ENCODE measurements at places on chromosomes 12 and 14.

DNA sequence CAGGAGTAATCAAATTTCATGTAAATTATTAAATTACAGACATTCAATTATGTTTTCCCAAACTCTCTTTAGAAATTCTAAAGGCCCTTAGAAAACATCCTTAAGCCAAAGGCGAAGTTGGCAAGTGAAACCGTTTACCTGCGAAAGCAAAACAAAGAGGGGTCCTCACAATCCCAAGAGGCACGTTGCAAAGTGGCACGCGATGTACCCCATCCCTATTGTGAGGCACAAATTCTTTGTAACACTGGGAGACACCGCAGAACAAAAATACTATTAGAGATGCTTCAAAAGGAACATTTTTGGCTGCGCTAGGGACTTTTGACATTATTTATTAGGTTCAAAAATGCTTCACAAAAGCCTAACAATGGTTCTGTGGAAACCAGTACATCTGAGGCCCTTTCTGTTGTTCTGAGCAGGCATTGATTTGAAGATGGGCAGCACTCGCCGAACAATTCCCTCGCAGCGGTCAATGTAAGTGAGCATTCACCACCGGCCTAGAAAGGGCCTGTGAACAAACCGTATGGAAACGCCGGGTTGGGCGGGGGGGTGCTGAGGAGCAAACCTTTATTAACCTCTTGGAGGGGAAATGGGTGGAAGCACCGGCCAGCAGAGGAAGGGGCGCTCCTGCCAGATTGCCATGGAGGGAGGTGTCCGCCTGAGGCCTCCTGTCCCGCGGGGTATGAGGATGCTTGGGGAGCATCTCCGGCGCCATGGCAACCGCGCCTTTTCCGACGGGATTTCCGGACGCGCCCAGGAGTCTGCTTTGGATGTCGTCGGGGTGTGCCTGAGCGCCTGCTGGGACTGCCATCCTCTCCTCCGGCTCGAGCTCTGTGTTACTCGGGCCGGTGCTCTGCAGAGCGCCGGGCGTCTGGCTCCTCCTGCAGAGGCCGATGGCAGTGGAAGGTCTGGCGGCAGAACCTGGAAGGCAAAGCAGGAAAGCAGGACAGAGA, 193.9 kb downstream of the C12orf42 start:
- no peak for DNase-seq

- no peak for DNase-seq
Measured at GRCh38 chr12:54657105-54657607, 9.0 kb upstream of the DCD start.

DNA sequence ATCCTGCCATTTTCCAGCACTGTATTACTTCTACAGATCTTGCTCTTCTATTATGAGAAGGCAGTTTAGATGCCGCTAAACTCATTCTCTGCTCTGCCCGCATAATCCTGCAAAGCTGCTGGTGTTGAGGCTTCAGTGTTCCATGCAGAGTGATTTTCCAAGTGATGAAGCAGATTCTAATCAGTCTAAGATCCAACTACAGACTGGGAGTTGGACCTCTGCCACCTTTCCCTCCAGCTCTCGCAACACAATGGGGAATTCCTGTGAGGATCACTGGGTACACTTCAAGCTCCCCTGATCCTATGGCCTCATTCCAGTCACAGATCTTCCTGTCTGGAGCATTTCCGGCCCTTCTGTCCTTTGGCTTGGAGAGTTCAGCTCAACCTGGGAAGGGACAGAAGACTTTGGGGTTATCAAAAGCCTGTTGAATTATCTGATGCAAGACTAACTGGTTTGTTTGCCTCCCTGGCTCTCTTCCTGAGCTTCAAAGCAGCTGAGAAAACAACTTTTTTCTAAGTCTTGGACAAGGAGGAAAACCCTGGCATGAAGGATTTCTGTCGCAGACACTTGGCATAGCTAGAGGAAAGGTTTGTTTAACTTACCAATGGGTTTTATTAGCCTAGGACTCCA, 333.9 kb downstream of the ZFP36L1 start:
- DNase-seq = no peak

DNA sequence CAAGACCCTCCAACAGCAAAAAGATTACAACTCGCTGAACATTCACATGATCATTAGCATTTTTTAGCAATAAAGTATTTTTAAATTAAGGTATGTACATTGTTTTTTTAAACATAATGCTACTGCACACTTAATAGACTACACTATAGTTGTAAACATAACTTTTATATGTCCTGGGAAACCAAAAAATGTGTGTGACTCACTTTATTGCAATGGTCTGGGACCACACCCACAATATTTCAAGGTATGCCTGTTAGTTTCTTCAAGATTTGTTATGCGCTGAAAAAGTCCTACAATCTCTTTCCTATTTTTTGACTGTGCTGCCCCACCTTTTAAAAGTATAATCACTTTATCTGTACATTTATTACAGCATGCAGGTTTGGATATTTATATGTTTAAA, 30.4 kb upstream of the PCNX4 start:
- DNase-seq = no peak

- DNase-seq = no peak
Measured at GRCh38 chr12:109902891-109903418, 2.9 kb downstream of the TCHP start.

GRCh38 chr14:53152887-53153701, at the start of gene DDHD1:
Gene DDHD1 (minus strand): TSS chr14:53153323. CDS start chr14:53153098, 225 bp downstream.
- DNase-seq = peak; percentile 86

GRCh38 chr12:132351751-132352495, 22.5 kb upstream of the GALNT9 start:
- DNase-seq = no peak

- DNase-seq = peak; percentile 14
Measured at GRCh38 chr12:32615441-32615840, 63.7 kb upstream of the DNM1L start.

- DNase-seq = no peak
Measured at GRCh38 chr14:95464514-95464913, 51.9 kb downstream of the SYNE3 start.

DNA sequence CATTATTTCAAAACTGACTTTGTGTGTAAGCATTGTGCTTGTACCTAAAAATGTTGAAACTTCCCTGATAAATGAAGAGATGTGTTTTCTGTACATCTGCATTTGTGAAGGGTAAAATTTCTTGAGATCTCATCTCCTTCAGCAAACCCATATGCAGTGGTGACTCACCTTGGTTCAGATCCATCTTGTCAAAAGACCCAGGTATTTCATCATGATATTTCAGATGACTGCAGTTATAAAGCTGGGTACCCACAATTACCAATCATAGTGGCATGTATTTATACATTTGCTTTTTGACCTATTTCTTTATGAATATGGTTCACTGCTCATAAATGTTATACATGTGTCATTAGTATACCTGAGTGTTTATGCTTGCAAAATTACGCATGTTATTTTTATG, 1213.6 kb downstream of the GALC start:
- DNase-seq = no peak

GRCh38 chr12:6975297-6976032, 4.8 kb downstream of the EMG1 start:
- no peak for DNase-seq

DNA sequence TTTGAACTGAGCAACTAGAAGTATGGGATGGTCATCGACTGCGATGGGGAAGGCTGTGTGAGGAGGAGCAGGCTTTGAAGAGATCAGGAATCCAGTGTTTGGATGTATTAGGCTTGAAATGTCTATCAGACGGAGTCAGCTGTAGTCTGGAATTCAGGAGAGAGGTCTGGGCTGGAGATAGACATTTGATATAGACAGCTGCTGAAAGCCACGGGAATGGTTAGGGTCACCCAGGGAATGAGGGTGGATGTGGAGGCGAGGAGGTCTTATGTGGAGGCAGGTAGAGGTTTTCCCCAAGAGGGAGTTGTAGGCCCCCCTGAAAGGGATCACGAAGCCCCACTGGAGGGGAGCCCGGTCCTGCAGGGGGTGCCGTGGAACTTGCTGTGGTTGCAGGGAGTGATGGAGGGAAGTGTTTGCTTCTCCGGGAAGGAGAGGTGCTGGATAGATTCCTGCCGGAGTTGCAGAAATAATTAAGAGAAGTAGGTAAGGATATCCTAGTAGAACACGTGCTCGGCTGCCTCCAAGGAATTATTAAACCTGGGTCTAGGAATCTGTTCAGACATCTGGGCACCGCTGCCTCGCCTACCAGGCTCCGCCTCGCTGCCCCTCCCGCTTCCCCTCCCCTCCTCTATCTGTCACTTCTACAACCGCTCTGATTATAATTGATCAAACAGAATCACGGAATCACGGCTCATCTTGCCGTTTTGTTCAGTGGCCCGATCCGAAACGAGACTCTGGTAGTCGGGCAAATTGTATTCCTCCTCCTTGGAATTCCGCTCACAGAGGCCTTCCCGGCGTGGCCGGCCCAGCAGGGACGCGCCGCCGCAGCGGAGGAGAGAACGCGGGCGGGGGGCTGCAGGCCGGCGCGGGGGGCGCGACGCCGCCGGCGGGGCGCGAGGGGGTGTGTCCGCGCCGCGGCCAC, 826 bp upstream of the CACNA1C start:
- no peak for DNase-seq

GRCh38 chr12:9674226-9674590, 4.7 kb downstream of the CLEC2D start:
- DNase-seq = no peak

DNA sequence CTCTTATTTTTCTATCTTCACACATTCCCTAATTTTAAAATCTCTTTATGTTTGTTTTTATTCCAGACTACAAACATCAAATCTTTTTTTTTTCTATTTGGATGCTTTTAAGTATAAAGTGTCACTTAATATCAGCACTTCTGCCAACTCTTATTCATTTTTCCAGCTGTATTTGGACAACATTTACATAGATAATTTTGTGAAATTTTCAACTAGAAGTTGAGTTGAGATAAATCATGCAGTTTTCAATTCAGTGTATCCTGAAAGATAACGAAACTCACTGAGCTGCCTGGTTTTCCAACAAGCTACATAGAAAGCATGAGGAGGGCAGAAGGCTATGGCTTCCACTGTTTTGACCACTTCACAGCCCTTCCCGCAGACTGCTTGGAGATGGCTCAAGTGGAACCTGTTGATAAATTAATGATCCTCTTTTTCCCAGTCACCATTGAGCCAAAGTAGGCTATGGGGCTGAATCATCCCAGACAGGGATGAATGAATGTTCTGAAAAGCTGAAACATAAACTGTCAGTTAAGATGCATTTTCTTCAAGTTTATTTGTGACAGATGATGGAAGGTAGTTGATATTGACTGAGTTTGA, 213.9 kb downstream of the RAD51B start:
- DNase-seq = no peak

- no peak for DNase-seq
Measured at GRCh38 chr14:78308079-78308478, 137.9 kb downstream of the NRXN3 start.

GRCh38 chr12:114685869-114686268, 1.9 kb upstream of the TBX3 start:
- DNase-seq = no peak

GRCh38 chr12:95547522-95548055, 3.7 kb downstream of the USP44 start:
- DNase-seq = no peak

DNA sequence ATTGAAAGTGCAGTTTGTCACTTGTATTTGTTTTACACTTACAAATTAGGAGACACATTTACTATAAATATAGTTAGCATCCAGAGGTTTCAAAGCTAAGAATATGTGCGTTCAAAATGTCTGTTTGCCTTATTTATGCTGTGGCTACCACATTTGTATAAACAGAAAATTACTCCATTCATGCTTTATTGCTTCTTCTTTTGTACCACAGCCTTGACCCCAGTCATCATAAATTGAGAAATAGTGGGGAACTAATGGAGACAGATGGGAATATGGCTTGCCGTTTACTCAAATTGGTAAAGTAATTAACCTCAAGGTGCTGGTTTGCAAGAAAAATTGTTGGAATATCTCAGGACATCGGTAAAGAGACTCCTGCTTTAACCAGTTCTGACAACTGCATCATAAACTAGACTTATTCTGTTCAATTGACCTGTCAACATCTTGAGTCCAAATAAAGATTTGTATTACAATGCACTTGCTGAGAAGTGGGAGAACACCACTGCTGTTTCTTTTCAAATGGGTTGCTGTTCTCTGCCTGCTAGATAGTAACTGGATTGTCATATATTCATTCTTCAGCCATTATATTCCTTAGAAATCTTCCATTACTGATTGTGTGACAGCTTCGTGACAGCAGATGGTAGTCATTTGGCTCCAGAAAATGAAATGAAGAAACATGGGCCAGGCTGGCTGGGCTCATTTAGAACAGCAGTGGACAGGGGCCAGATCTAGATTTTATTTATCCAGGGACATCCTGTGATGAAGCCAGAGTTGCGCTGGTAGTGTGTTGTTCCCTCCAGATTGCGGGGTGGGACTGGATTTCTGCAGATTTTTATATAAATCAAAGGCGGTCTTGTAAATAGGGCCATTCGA, 354.4 kb downstream of the EGLN3 start:
- no peak for DNase-seq

- no peak for DNase-seq
Measured at GRCh38 chr14:45211295-45211694, 41.7 kb downstream of the MIS18BP1 start.

GRCh38 chr12:1006255-1006654, 15.2 kb downstream of the ERC1 start:
- no peak for DNase-seq

- DNase-seq = peak; percentile 48
Measured at GRCh38 chr14:92582706-92583452, 69.3 kb downstream of the RIN3 start.

GRCh38 chr14:55048900-55049436, 2.5 kb upstream of the MAPK1IP1L start:
- DNase-seq = no peak

- DNase-seq = no peak
Measured at GRCh38 chr12:130438711-130439110, 101.0 kb downstream of the PIWIL1 start.

DNA sequence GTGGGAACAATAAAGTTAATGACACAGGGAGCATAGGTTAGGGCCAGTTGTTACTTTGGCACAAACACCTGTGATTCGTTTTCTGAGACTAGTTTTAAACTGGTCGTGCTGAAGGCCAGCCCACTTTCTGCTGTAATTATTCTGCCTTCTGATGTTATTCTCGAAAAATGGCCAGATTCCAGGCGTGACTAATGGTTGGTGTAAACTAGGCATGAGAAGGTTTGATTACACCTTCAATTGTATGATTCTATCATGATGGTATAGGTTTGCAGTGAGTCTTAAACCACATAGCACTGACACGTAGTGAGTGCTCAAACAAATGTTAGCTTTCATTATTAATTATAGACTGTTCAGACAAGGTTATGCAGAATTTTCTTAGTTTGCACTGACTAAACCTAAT, 39.0 kb downstream of the CKB start:
- DNase-seq = no peak

DNA sequence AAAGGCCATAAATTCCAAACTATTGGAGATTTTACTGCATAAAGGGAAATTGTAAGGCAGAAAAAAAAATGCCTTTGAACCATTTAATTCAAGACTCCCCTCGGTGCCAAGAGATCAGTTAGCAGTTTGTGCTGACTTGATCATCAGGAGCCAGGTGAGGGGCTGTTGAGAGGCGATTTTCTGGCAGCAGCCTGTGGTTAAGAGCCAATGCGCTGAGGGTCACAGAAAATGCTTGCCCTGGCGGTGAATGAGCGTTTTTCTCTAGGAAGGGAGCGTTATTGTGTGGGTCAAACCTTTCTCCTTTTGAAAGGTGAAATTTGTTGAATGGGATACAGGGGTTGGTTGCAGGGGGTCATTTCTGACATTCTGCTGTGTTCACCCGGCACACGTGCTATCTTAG, 4.7 kb downstream of the SRRM4 start:
- DNase-seq = no peak

GRCh38 chr12:57514720-57515407, 5.5 kb downstream of the DDIT3 start:
- no peak for DNase-seq

- no peak for DNase-seq
Measured at GRCh38 chr12:69513297-69513696, 43.1 kb downstream of the FRS2 start.

GRCh38 chr14:68039593-68039992, 220.0 kb downstream of the RAD51B start:
- no peak for DNase-seq

All from suppressor macrophage (primary cell).